Skeletal muscle tissue (tissue), 5 donors: ENCODE measurements at places on chromosomes 16 and 17. TPM values are rescaled to one million over a fixed set of nuclear protein-coding genes. Genes with fewer than 3 reads are reported as not detected.

Gene PABPN1L
- total RNA-seq = not detected

Gene CCL14
- 1.6 TPM for total RNA-seq

Gene ZNF48
- 6.3 TPM for total RNA-seq

Gene ATF7IP2
- 9.4 TPM for total RNA-seq

Gene CCL13
- total RNA-seq = 3.7 TPM

Gene TBC1D3B
- not detected for total RNA-seq

Gene VAT1L
- total RNA-seq = 5.2 TPM

Gene TP53TG3B
- total RNA-seq = not detected

Gene ENPP7
- total RNA-seq = not detected

Gene CCDC40
- total RNA-seq = 1.0 TPM

Gene TRPV3
- 0.52 TPM for total RNA-seq

Gene ZNF821
- total RNA-seq = 5.7 TPM

Gene ARHGAP27
- total RNA-seq = 4.7 TPM

Gene KRTAP4-3
- total RNA-seq = not detected

Gene PRSS8
- not detected for total RNA-seq

Gene IGF2BP1
- 4.7 TPM for total RNA-seq

Gene SMIM5
- 3.7 TPM for total RNA-seq

Gene ABHD15
- 5.2 TPM for total RNA-seq

Gene SBK1
- 1.0 TPM for total RNA-seq
